ENCODE measurements at places on chromosomes 12 and 14.

- no peak for DNase-seq
Measured at GRCh38 chr14:87667659-87668058, 325.3 kb downstream of the GALC start.

DNA sequence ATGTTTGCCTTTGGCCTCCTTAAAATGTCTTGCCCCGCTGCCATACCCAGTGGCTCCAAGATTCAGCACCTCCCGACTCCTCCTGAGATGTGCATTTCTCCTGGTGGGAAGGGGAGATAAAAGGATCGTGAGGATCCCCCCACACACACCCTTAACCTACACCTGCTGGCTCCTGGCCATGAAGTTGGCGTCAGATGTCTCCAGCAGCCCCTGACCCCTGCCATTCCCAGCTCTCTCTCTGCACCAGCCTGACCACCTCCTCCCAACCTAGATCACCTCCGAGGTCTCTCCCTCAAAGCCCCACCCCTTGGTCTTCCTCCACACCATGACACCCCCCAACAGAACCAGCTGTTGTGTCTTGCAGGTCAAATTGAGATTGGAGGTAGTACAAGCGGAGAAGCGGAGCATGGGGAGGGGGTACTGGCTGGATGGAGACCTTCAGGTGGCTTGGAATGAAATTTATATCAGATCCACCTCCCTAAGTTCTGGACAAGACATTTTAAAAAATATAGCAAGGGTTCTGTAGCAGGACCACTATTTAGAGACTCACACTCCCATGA is 151.1 kb upstream of the FKBP4 start:
- no peak for DNase-seq

DNA sequence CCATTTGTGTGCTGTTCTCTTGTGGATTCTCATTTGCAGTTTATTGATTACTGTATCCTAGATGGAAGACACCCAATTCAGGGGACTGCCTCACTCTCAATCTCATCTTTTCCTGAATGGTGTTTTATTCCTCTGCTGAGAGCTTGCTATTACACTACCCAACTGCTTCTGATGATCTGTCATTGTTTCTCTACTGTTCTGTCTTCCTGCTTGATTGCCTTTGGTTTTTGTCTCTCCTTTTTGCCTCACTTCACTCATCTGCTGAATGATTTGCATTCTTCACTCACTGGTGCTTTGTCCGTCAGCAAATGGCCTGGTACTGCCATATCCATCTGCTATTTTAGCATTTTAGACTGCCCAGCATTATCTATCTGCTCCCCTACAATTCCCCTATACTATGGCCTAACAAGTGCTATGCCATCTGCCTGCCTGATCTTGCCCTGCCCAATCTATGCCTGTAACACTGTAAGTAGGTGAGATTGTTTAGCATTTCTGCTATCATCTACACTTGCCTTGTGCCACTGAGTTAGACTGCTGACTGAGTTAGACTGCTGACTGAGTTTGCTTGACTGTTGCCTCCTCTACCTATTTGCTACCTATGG is 335.1 kb downstream of the GPHN start:
- no peak for DNase-seq

DNA sequence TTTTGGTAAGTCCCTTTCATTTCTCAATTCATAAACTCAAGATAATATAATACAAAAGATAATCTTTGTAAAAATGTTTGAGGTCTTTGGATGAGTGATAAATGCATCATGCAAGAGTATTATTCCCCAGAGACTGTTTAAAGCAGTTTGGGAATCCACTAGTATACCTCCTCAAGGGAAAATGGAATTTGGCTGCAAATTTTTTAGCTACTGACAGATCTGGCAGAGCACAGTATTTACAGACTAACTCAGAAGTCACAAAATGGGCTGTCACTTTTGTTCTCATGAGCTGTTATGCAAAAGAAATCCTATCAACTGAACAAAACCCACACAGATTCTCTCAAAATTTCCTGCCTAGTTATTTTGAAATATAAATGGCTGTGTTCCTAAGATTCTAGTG is 9.9 kb downstream of the SPIC start:
- no peak for DNase-seq

- DNase-seq, result no peak
Measured at GRCh38 chr12:550473-551260, 90.9 kb downstream of the B4GALNT3 start.

- DNase-seq, result no peak
Measured at GRCh38 chr12:45324391-45324790, 108.5 kb downstream of the ANO6 start.
